Activated CD4-positive, alpha-beta memory T cell treated with anti-CD3 and anti-CD28 coated beads for 36 hours (primary cell): ENCODE measurements at places on chromosomes 12 and 14. TPM values are rescaled to one million over a fixed set of nuclear protein-coding genes. Genes with fewer than 3 reads are reported as not detected.
A peak's percentile ranks its signal among the peaks of the same experiment; 100 is the strongest.

- no peak for DNase-seq
Observed at GRCh38 chr14:73751157-73751691, 37.0 kb upstream of the PNMA1 start.

GRCh38 chr12:117967512-117967911, 1.3 kb downstream of the KSR2 start:
- no peak for DNase-seq

GRCh38 chr12:132445884-132446632, 43.9 kb upstream of the FBRSL1 start:
- peak; percentile 78 for DNase-seq

DNA sequence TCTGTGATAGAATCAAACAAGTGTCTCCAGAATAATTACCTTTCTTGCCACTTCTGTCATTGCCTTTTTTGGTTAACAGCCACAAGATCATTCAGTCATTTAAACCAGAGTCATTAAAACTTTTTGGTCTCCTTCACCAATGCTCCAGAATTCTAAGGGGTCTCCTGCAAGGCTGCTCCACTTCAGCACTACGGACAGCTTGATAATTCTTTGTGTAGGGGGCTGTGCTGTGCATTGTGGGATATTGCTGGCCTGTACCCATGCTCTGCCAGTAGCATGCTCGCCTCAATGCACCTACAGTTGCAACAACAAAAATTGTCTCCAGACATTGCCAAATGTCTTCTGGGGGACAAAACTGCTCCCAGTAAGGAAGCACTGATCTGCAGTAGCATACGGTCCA, 7.3 kb downstream of the ADAMTS20 start:
- no peak for DNase-seq

- no peak for DNase-seq
Observed at GRCh38 chr14:55285048-55285652, 13.9 kb downstream of the FBXO34 start.

PAPOLA gene
- 173 TPM for total RNA-seq

TMEM233 gene
- total RNA-seq = not detected

GRCh38 chr14:89641495-89642175, 224.6 kb upstream of the FOXN3 start:
- peak; percentile 35 for DNase-seq

DNA sequence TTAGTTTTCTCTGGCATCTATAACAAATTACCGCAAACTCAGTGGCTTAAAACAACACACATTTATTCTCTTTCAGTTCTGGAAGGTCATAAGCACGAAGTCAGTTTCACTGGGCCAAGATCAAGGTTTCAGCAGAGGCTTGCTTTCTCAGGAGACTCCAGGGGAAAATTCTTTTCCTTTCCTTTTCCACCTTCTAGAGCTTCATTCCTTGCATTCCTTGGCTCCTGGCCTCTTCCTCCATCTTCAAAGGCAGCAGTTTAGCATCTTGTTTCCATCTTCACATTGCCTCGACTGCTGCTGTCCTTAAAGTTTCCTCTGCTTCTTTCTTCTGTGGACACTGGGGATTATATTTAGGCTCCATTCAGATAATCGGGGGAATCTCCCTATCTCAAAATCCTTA, 106.1 kb downstream of the PDE3A start:
- DNase-seq = no peak

DNA sequence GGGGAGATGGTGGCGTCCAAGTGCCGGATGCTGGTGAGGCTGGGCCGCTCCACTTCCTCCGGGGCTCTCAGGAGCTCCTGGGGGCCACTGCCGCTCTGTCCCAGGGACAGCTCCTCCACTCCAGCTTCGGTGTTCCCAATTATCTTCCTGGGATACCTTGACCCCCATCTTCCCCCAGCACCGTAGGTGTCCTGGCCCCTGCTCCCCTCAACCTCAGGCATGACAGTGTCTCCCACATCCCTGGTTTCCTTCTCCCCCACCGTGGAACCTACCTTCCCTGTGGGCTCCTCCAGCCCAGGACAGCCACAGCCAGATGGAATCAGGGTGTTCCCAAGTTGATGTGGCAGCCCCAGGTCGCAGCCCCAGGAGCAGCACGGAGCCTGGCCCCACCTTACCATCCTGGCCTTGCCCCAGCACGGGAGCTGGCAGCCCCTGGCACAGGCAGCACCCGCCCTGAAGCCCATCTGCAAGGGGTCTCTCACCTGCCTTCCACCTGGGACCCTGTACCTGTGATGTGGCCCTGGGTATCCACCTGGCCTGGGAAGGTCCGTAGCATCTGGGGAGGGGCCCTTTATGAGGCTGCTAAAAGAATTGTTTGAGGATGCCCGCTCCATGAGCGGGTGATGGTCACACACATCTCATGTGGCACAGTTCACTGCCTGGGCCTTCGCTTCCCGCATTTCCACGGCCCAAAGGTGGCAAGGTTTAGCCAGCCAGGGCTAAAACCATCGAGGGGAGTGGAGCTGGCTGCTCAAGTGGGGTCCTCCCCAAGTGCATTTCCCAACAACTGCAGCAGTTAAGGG, 4.1 kb downstream of the TMEM121 start:
- no peak for DNase-seq

- DNase-seq = peak; percentile 49
Observed at GRCh38 chr14:68628605-68629310, 164.1 kb downstream of the ZFP36L1 start.

DNA sequence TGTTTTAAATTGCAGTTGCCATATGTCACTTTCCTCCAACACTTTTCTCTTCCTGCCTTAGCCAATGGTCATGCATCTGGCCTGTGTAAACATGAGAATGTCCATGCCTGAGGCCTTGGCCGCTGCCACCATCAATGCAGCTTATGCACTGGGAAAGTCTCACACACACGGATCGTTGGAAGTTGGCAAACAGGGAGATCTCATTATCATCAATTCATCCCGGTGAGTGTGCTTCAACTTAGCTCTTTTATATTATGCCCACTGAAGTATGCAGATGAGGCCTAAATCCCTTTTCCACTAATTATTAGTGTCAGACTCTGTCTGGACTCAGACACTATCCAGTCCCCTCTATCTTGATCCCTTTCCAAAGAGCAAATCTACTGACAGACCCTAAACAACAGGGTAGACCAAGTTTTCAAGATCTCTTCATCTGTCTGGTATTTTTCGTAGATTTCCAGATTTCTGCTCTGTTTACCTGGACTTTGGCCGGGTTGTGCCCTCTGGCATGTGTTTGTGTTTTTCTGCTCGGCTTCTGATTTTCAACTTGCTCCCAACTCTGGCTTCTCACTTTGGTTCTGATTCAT, 23.2 kb downstream of the AMDHD1 start:
- no peak for DNase-seq

LARP4 gene
- 62.2 TPM for total RNA-seq

EXOC3L4 gene
- total RNA-seq = not detected

GRCh38 chr12:76945867-76946266, 67.0 kb upstream of the CSRP2 start:
- DNase-seq = no peak

GRCh38 chr14:23062002-23062401, 4.7 kb upstream of the CDH24 start:
- no peak for DNase-seq

- DNase-seq = no peak
Observed at GRCh38 chr12:41287500-41288141, 99.5 kb downstream of the PDZRN4 start.

- DNase-seq = no peak
Observed at GRCh38 chr12:51848841-51849735, 570 bp upstream of the FIGNL2 start.

ZBTB42 gene
- 3.4 TPM for total RNA-seq

DNA sequence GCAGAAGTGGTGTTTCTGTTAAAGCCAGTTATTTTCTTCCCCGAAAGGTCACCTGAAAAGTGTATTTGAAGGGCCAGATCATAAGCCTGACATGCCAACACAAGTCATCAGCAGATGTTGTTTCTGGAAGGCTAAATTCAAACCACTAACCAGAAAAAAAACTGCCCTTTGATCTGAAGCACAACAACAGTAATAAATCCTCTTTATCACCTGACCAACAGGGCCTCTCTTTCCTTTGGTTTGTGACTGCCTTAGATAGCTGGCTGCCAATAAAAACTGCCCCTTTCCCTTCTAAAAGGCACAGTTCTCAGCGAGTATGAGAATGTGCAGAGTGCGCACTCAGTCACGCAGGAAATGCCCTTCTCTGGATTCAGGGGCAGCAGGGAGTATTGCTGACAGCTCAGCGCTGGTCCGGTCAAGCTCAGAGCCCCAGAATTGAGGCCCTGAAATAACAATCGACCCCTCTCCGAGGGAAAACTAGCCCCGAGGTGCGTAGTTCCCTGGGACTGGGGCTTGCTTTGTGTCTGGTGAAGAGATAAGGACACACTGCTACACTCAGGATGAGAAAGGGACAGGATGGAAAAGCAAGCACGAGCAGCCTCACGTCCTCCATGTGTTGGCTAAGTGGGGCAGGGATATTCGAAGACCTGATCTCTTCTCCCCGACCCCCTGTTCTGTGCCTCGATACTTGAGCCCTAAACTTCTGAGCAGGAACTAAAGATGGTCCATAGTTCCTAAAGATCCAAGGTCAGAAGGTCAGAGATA, 184.2 kb upstream of the GZMB start:
- no peak for DNase-seq

DNA sequence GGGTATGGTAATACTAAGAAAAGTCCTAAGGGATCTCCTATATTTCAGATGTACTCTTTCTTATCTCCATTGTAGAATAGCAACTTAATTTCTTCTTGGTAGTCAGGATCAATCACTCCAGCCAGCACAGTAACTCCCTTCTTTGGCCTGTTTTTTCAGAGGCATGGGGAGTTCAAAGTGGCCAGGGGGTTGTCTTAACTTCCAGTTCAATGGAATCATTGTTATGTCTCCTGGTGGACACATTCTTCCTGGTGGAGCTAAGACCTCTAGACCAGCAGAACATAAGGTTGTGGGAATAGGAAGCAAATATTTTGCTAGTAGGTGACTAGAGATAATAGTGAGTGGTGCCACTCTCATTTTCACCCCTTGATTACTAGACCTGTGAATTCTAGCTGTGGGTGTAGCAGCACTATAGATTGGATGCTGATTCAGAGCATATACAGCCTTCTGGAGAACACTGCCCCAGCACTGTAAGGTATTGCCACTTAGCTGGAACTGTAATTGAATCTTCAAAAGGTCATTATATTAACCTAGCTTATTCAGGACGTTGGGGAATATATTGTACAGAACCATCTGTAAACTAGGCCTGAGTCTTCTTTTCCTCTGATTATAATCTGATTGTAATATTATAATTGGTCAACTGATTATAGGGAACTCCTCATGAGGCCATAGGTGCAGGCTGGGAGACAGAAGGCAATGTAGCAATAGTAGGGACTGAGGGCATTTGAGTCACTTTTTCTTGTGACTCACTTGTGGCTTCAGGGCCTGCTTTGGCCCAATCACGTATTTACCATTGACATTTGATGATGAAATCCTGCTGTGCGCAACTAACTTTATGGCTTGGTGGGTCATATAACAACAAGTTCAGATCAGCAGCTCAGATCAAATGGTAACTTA, 60.2 kb upstream of the ATP2B1 start:
- peak; percentile 57 for DNase-seq

DNA sequence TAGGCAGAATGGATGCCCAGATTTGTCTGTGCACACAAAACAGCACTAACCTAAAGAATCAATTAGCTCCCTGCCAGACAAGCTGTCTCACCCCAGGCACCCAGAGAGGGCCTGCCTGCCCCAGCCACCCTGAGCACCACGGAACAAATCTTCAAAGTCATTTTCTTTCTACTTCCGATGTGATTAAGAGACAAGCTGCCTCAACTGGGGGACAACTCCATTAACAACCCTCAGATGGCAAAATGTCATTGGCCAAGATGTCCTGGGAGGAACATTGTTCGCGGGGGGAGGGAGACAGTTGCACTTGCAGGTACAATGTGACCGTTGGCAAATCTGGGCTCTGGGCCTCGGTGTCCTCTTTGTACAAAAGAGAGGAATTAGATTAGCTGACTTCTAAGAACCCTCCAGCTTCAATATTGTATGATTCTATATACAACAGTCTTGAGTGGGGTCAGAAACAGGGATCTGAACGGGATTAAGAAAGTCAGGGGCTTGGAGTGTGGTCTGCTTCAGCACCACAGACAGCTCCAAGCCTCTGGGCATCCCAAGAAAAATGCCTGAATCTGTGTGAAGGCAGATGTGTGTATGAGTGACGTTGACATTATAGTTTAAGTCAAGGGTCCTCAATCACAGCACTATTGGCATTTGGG, 42.8 kb upstream of the CMKLR1 start:
- DNase-seq = no peak

KERA gene
- not detected for total RNA-seq

DNA sequence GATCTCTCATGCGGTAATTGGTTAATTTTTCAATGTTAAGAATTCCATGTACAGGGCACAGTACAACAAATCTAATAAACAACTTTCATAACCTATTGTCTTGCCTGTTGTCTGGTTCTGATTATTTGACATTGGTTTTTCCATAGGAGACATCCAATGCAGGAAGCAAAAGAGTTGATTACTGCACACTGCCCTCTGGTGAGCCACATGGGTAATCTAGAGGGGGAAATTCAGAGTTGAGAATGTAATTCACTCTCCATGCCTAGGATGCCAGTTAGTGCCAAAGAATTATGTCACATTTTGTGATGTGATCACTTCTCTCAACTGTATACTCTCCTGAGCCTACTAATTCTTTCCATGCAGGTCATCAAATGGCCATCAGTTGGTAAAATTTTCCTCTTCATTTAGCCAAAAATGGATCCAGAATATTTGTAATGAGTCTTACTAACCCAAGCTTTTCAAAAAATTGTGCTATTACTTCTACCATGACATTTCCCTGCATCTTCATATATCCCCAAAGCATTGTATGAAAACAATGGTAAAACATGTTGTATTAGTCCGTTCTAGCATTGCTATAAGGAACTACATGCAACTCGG, 17.7 kb upstream of the CCDC91 start:
- DNase-seq = no peak

- no peak for DNase-seq
Observed at GRCh38 chr12:85923767-85924331, 49.8 kb downstream of the NTS start.

DNA sequence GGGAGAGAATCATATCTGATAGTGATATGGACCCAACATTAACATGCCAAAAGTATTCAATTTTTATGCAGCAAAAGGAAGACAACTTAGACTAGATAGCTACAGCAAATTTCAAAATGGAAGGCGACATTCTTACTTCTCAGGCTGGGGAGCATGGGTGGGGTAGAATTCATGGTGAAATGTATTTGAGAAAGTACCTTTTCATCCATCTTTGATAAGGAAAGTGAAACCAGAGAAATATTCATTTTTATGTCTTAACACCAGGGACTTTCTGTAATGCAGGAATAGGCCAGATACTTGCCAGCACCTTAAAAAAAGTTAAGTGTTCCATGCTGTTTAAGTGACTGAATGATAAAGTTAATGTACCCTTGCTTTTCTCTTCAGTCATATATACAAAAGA, 13.4 kb downstream of the BTG1 start:
- no peak for DNase-seq

- DNase-seq = no peak
Observed at GRCh38 chr14:41302776-41303175, 303.9 kb upstream of the LRFN5 start.

- no peak for DNase-seq
Observed at GRCh38 chr12:96335270-96335669, 65.0 kb downstream of the CDK17 start.
